Activated naive CD8-positive, alpha-beta T cell treated with anti-CD3 and anti-CD28 coated beads for 36 hours (primary cell): ENCODE measurements at places on chromosomes 7 and 10. TPM values are rescaled to one million over a fixed set of nuclear protein-coding genes. Genes with fewer than 3 reads are reported as not detected.
A peak's percentile ranks its signal among the peaks of the same experiment; 100 is the strongest.

DNA sequence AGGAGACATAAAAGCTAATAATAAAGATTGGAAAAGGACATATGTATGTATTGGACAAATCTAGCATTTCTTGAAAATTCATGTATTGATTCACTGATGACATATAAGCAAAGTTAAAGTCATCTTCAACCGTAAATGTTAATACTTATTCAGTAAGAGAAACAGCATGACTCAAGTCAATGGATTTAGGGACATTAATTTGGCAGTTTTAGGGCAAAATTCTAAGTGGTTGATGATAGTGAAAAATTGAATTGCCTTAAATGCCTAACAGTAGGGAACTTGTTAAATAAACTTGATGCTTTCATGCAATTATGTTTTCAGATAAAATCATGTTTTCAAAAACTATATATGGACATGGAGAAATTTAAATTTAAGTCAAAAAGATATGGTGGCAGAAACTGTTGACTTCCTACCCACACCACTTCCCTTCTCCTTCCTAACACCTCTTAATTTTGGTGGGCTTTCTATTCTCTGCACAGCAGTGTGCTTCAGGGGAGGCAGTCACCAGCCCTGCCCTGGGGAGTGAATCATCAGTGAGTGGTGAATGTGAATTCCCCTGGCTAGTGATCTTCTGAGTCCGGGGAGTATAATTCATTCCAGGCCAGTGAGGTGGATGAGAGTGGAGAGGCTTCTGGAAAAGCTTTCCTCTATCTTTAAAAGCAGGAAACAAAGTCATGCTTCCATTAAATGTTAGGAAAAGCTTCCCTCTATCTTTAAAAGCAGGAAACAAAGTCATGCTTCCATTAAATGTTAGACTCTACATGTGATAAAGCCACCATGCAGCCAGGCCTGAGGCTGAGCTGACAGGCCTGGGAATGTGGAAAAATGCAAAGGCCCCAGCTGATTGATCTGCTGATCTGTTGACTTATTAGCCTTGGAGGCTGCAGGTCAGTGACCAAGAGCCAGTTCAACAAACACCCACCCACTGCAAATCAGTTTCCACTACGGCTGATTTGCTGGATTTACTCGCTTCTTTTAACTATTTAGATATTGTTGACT lies 25.2 kb upstream of the ITGB1 start:
- H3K27ac ChIP-seq: no peak overlapping the region
- DNase-seq: peak; percentile 17
- H3K4me3 ChIP-seq: no peak overlapping the region
- peaks cover 22% of the 10 kb centered on the region for H3K4me1 ChIP-seq
- no peaks in the 10 kb centered on the region for H3K36me3 ChIP-seq

- H3K4me1 ChIP-seq: no peaks in the 10 kb centered on the region
- no peaks in the 10 kb centered on the region for H3K36me3 ChIP-seq
- no peak overlapping the region for H3K27ac ChIP-seq
- H3K4me3 ChIP-seq: no peak overlapping the region
- no peak for DNase-seq
Observed at GRCh38 chr7:15667991-15668390, 18.5 kb downstream of the MEOX2 start.

GRCh38 chr10:133324857-133325260 lies 11.8 kb downstream of the CALY start:
- DNase-seq: no peak
- H3K4me1 ChIP-seq: peaks cover 10% of the 10 kb centered on the region
- H3K4me3 ChIP-seq: no peak overlapping the region
- H3K36me3 ChIP-seq: no peaks in the 10 kb centered on the region
- H3K27me3 ChIP-seq: peaks cover 47% of the 10 kb centered on the region

DNA sequence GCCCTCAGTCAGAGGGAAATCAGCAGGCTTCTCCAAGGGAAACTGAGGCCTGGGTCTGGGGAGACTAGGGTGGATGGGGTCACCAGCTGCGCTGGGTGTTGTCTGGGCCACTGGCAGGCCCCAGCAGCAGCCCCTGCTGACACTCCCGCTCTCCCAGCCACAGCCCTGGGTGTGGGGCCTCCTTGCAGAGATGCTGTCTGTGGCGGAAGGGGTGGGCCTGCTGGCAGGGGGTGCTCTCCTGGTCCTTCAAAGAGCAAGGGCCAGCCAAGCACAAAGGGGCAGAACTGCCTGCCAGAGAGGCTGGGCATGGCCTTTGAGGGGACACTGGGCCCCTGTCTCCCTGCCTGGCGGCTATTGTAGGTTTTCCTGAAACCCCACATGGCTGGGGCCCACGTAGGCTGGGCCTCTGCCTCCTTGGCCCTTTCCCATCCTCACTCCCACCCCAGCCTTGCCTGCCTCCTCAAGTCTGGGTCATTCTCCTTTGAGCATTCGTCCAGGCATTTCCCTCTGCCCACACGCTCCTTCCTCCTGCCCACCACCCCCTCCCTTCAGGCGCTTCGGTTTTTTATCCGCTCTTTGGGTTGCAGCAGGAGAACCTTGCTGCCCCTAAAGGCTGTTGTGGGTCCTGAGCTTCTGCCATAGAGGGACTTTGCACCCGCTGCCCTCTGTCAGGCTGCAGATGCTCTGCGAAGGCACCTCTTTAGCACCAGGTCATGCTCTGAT lies 9.1 kb downstream of the COL13A1 start:
- H3K4me3 ChIP-seq: no peak overlapping the region
- no peak overlapping the region for H3K27ac ChIP-seq
- no peaks in the 10 kb centered on the region for H3K36me3 ChIP-seq
- H3K27me3 ChIP-seq: peaks cover 4% of the 10 kb centered on the region

DNA sequence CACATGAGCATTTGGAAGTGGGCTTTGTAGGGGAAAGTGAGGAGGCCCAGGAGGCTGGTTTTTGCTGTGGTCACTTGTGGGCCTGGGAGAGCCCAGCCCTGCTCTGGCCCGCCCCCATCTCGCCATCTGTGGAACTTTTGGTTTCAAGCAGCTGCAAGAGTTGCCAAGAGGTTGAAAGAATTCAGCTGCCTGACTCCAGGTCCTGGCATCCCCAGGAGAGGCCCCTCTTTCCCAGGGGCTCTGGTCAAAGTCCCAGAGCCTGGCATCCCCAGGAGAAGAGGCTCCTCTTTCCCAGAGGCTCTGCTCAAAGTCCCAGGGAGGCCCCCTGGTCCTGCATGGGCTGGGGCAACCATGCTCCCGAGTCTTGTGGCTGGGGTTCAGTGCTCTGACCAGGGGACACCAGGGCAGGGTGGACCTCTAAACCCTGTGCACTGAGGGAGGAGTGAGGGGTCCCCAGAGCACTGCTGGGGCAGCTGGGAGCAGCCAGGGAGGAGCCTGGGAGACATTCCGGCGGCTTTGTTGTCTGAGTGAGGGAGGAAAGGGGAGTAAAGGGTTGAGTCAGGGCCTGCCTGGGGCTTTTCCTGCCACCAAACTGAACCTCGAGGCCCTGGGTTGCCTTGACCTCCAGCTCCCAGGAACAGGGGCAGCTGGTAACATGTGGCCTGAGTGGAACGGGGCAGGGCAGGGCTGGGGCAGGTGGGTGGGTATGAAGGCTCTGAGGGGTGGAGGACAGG lies 27.7 kb upstream of the CSGALNACT2 start:
- H3K4me3 ChIP-seq: no peak overlapping the region
- H3K27me3 ChIP-seq: no peaks in the 10 kb centered on the region

DNA sequence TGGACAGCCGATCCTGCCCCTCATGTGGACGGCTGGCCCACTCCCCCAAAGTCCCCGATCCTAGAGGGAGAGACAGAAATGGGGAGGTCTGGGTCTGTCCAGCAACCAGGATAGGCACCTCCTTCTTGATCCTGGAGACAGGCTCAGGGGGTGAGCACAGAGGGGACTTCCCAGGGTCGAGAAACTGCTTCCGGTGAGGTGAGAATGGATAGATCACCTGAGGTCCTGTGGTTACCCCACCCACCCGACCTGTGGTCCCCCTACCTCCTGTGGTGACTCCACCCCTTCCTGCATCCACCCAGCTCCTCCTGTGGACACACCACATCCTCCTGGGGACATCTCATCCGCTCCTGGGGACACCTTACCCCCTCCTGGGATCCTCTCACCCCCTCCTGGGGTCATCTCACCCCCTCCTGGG lies 27.4 kb upstream of the RASGEF1A start:
- H3K27ac ChIP-seq: no peak overlapping the region
- DNase-seq: peak; percentile 42
- H3K4me1 ChIP-seq: peaks cover 24% of the 10 kb centered on the region
- H3K36me3 ChIP-seq: no peaks in the 10 kb centered on the region
- peaks cover 4% of the 10 kb centered on the region for H3K27me3 ChIP-seq
- H3K4me3 ChIP-seq: peak overlapping the region; percentile 14

DNA sequence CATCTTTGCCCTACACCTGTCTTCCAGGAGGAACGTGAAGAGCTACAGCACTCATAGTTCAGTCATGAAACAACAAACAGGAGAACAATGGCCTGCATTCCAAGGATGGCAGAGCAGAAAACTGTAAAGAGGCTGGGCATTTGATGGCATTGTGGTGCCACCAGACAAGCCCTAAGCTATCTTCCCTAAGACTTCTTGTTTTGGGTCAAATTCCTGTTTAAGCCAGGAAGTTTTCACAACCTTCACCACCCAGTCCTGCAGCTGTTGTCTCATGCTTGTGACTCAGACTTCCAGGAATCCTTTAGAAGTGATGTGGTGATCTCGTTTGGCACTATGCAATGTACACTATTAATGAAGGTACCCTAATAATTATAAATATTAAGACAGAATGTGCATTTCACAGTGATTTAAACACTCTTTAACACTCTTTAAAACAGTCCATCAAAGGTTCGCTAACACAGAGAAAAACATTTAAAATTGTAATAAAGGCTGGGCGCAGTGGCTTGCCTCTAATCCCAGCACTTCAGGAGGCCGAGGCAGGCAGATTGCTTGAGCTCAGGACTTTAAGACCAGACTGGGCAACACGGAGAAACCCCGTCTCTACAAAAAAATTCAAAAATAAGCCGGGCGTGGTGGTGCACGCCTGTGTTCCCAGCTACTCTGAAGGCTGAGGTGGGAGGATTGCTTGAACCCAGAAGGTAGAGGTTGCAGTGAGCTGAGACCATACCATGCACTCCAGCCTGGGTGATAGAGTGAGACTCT lies 2.7 kb upstream of the HERPUD2 start:
- DNase-seq: no peak
- peaks cover 46% of the 10 kb centered on the region for H3K4me1 ChIP-seq
- H3K36me3 ChIP-seq: peaks cover 28% of the 10 kb centered on the region
- H3K4me3 ChIP-seq: no peak overlapping the region

DNA sequence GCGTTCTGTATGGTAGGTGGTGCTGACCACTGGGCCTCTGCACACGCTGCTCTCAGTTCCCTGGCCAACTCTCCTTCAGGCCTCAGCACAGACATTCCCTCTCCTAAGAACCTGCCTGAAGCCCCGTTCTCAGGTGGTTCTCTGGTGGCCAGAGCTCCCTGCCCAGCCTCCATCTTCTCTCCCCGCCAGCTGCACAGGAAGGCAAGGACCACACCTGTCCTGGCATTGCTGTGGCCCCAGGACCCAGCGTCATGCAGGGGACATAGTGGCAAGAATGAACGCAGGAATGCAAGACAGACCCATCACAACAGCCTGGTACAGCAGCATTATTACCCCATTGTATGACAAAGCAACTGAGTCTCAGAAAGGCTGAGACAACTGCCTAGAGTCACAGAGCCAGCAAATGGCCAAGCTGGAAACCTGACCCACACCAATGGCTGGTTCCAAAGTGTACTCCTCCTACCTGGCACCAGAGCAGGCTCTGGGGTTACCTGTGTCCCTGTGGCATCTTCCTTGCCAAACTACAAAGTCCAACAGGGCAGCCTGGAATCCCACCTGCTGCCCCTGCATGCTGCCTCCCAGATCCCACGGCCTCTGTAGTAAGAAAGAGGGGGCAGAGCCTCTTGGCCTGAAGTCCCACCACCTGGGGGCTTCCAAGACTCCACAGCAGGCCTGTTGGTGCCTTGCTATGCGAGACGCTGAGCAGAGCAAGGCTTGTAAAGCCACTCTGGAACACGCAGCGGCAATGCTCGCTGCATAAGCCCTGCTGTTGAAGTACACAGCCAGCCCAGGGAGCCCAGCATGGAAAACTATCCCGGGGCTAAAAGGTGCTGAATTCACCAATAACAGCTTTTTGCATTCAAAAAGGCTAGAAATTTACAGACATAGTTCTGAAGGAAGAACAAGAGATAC lies 73.3 kb downstream of the CHST15 start:
- no peak overlapping the region for H3K4me3 ChIP-seq
- no peaks in the 10 kb centered on the region for H3K4me1 ChIP-seq
- H3K27ac ChIP-seq: no peak overlapping the region
- no peaks in the 10 kb centered on the region for H3K36me3 ChIP-seq
- H3K27me3 ChIP-seq: peaks cover 6% of the 10 kb centered on the region

GRCh38 chr10:82190432-82191260 lies 315.7 kb downstream of the NRG3 start:
- no peaks in the 10 kb centered on the region for H3K36me3 ChIP-seq
- no peak overlapping the region for H3K27ac ChIP-seq
- no peaks in the 10 kb centered on the region for H3K27me3 ChIP-seq
- DNase-seq: no peak
- H3K4me1 ChIP-seq: no peaks in the 10 kb centered on the region

DNA sequence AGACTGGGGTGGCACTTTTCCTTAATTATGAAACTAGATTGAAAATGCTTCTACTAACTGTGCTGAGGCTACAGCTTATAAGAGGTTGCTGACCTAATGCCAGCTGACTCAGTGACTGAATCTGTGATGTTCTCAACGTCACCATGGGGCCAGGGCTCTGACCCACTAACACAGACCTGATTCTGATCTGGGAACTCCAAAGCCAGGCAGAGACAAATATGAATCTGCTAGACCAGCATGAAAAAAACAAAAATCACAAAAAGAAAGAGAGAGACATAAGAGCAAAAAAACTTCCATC lies 16.1 kb downstream of the USP6NL start:
- peaks cover 5% of the 10 kb centered on the region for H3K36me3 ChIP-seq
- no peak for DNase-seq
- H3K4me3 ChIP-seq: no peak overlapping the region
- H3K27me3 ChIP-seq: no peaks in the 10 kb centered on the region

DNA sequence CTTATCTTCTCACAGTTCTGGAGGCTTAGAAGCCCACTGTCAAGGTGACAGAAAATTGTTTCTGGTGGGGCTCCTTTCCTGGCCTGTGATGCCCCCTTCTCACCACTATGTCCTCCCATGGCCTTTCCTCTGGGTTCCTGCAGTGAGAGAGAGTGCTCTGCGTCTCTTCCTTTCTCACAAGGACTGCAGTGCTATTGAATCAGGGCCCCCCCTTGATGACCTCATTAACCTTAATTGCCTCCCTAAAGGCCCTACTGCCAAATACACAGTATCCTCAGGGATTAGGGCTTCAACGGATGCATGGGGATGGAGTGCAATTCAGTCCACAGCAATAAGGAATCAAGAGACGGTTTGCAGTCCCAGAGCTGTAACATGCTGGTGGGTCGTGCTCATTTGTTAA lies 82.0 kb upstream of the GRB10 start:
- H3K27ac ChIP-seq: no peak overlapping the region
- no peak for DNase-seq
- H3K4me3 ChIP-seq: no peak overlapping the region
- H3K4me1 ChIP-seq: peaks cover 3% of the 10 kb centered on the region
- H3K36me3 ChIP-seq: no peaks in the 10 kb centered on the region

CNPY1 gene
- not detected for total RNA-seq

ODAD2 gene
- 0.56 TPM for total RNA-seq

GPR37 gene
- not detected for total RNA-seq

PNLIP gene
- total RNA-seq: not detected

APBB1IP gene
- 66.3 TPM for total RNA-seq
